ENCODE measurements at places on chromosomes 5 and 9.

DNA sequence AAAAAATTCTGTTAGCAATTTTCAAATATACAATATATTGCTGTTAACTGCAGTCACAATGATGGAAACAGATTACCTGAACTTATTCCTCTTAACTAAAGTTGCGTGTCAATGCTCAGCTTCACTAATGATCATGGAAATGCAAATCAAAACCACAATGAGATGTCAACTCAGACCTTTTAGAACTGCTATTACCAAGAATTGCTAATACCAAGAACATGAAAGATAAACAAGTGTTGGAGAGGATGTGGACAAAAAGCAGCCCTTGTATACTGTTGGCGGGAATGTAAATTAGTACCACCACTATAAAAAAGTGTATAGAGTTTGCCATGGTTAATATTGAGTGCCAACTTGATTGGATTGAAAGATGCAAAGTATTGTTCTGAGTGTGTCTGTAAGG lies 1409.7 kb upstream of the CDH18 start:
- H3K4me3 ChIP-seq = no peak overlapping the region
- H3K4me1 ChIP-seq = no peaks in the 10 kb centered on the region
- H3K27me3 ChIP-seq = no peaks in the 10 kb centered on the region

GRCh38 chr5:142102980-142103740 lies 5.4 kb upstream of the NDFIP1 start:
- DNase-seq = no peak
- H3K27me3 ChIP-seq = no peaks in the 10 kb centered on the region
- H3K4me1 ChIP-seq = peaks cover 20% of the 10 kb centered on the region
- no peaks in the 10 kb centered on the region for H3K36me3 ChIP-seq
- no peak overlapping the region for H3K4me3 ChIP-seq
- no peak overlapping the region for H3K27ac ChIP-seq

DNA sequence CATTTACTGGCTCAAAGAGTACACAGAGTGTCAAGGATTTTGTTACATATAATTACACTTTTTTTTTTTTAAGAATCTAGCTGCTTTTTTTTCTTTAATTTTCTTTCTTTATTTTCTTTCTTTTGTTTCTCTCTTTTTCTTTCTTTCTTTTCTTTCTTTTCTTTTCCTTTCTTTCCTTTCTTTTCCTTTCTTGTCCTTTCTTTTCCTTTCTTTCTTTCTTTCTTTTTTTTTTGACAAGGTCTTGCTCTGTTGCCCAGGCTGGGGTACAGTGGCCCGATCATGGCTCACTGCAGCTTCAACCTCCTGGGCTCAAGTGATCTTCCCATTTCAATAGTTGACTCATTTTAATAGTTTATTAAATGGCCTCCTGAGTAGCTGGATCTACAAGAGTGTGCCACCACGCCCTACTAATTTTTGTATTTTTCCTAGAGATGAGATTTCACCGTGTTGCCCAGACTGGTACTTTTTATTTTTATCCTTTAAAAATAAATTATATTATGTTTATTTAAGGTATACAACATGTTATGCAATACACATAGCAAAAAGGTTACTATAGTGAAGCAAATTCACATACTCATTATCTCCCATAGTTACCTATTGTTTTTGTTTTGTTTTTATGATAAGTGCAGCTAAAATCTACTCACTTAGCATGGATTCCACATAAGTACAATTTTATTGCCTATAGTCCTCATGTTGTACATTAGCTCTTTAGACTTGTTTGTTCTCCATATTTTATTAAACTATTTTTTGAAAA lies 381.5 kb upstream of the KLF4 start:
- no peaks in the 10 kb centered on the region for H3K36me3 ChIP-seq
- H3K4me3 ChIP-seq = no peak overlapping the region
- no peaks in the 10 kb centered on the region for H3K27me3 ChIP-seq
- H3K4me1 ChIP-seq = no peaks in the 10 kb centered on the region

DNA sequence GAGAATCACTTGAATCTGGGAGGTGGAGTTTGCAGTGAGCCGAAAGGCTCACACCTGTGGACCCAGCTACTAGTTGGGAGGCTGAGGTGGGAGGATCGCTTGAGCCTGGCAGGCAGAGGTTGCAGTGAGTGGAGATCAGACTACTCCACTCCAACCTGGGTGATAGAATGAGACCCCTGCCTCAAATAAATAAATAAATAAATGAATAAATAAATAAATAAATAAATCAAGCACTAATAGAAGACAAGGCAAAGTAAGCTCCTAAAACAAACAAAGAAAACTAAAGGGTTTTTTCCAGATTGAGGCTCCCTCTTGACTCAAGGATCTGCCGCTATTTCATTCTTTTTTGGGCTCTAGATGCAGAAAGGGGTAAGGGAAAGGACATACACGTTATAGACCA lies 34.7 kb upstream of the CLINT1 start:
- no peaks in the 10 kb centered on the region for H3K27me3 ChIP-seq
- DNase-seq = no peak
- no peaks in the 10 kb centered on the region for H3K36me3 ChIP-seq

GRCh38 chr9:134243778-134244467 lies 79.6 kb upstream of the RNU6ATAC start:
- H3K4me1 ChIP-seq = no peaks in the 10 kb centered on the region
- no peak for DNase-seq
- no peaks in the 10 kb centered on the region for H3K27me3 ChIP-seq
- no peak overlapping the region for H3K27ac ChIP-seq
- H3K4me3 ChIP-seq = no peak overlapping the region
- no peaks in the 10 kb centered on the region for H3K36me3 ChIP-seq

DNA sequence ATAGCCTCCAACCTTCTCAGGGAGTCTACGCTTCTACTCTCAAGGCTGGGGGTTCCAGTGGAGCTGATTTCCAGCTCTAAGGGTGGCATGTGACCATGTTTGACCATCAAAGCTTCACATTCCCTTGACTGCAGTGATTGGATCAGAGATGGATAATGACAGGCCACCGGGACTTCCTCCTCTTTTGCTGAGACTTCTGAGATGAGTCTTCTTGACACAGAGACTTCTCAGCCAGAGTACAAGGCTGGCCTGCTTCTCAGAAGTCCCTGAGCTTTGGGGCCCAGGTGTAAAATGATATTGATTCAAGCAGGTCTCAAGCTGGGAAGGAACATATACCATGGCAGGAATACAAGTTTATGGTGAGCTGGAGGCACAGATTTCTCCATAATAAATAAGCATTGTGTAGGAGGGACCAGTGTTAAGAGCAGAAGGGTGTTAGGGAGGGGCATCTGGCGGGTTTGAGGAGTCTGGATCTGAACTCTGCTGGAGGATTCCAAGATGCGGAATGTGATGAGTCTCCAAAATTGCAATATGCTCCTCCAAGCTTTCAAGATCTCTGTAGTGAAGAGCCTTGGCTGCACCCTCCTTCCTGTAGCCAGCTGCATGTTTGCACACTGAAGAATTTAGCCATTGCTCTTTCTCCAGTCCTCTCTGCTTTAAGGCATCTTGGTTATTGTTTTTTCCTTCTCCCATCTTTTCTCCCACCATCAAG lies 41.7 kb upstream of the HSD17B4 start:
- H3K36me3 ChIP-seq = no peaks in the 10 kb centered on the region
- no peak overlapping the region for H3K4me3 ChIP-seq
- H3K4me1 ChIP-seq = peaks cover 5% of the 10 kb centered on the region
- H3K27ac ChIP-seq = no peak overlapping the region

GRCh38 chr5:80622756-80623155 lies 31.7 kb upstream of the MSH3 start:
- no peak overlapping the region for H3K27ac ChIP-seq
- H3K36me3 ChIP-seq = no peaks in the 10 kb centered on the region
- no peaks in the 10 kb centered on the region for H3K4me1 ChIP-seq

DNA sequence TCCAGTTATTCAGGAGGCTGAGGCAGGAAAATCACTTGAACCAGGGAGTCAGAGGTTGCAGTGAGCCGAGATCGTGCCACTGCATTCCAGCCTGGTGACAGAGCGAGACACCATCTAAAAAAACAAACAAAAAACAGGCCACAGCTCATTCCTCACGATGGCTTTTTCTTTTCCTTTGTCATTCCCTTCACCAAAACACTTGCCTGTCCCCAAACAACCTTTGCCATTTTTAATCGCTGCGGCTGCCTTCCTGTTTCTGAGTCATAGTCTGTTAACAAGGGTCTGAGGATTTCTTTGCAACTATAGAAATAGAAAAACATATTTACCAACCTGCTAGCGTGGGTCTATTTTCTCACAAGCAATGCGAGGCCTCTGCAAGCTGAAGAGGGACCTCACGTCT lies 123.0 kb upstream of the FSTL4 start:
- H3K27ac ChIP-seq = no peak overlapping the region
- no peak for DNase-seq
- no peaks in the 10 kb centered on the region for H3K27me3 ChIP-seq
- no peaks in the 10 kb centered on the region for H3K36me3 ChIP-seq

DNA sequence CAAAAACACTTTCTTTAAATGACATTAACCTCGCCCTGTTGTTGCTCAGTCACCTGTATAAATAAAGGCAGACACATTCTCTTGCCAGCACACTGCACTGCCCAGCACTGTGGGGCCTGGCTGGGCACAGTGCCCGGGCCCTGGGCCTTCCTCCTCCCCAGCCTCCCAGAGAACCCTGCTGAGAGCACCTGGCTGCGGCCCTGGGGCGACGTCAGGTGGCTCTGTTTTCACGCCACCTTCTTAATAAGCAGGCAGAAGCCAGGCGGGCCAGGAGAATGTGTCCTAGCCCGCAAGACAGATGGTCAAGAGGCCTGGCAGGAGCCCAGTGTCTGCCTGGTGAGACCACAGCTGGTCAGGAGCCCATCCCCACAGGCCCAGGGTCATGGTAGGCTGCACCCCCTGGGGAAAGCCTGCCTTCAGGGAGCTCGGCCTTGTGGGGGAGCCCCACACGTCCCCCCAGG lies 8.2 kb upstream of the AGPAT2 start:
- H3K27ac ChIP-seq = no peak overlapping the region
- peaks cover 3% of the 10 kb centered on the region for H3K4me1 ChIP-seq
- H3K4me3 ChIP-seq = no peak overlapping the region

- H3K4me3 ChIP-seq = no peak overlapping the region
- no peaks in the 10 kb centered on the region for H3K36me3 ChIP-seq
- no peaks in the 10 kb centered on the region for H3K4me1 ChIP-seq
- H3K27ac ChIP-seq = no peak overlapping the region
Measured at GRCh38 chr5:154284433-154284832, 93.9 kb downstream of the GALNT10 start.

GRCh38 chr5:643811-644271 lies 31.7 kb downstream of the CEP72 start:
- DNase-seq = no peak
- H3K27me3 ChIP-seq = no peaks in the 10 kb centered on the region
- peaks cover 28% of the 10 kb centered on the region for H3K36me3 ChIP-seq
- H3K4me1 ChIP-seq = no peaks in the 10 kb centered on the region
- H3K27ac ChIP-seq = no peak overlapping the region

DNA sequence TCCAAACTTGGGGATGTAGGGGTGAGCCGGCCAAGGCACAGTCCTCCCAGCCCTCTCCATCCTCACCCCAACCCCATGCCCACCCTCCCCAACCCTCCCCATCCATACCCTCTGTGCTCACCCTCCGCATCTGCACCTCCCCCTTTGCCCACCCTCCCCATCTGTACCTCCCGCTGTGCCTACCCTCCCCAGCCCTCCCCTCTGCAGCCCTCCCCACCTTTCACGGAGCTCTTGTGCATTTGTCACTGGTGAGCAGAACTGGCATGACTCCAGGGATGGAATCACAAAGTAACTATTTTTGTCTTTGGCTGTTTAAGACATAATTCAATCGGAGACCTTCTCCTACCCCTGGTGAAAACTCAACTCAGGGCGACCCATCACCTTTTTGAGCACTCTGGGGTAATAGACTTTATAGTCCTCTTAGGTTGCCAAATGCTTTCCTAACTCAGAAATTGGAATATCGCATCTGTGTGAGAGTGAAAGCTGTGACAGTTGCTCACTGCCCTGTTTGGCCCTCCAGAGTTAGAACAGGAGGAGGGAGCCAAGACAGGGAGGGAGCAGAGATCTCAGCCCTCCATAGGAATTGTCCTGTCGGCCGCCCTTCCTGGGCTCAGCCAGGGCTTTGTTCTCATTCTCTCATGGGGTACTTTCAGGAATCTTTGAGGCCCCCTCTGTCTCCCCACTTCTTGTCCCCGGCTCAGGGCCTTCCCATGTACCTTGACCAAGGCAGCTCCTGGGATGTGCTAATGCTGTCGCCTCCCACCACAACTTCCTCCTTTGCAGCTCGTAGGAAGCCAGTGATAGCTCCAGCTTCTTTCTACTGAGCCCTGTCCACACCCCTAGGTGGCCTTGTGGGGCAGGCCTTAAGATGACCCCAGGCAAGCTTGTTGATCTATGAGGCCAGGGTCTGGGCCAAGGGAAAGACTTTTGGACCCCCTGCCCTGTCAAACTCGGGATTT lies 36.2 kb downstream of the OTULIN start:
- no peaks in the 10 kb centered on the region for H3K27me3 ChIP-seq
- H3K27ac ChIP-seq = no peak overlapping the region
- H3K4me1 ChIP-seq = peaks cover 17% of the 10 kb centered on the region
- H3K4me3 ChIP-seq = no peak overlapping the region

DNA sequence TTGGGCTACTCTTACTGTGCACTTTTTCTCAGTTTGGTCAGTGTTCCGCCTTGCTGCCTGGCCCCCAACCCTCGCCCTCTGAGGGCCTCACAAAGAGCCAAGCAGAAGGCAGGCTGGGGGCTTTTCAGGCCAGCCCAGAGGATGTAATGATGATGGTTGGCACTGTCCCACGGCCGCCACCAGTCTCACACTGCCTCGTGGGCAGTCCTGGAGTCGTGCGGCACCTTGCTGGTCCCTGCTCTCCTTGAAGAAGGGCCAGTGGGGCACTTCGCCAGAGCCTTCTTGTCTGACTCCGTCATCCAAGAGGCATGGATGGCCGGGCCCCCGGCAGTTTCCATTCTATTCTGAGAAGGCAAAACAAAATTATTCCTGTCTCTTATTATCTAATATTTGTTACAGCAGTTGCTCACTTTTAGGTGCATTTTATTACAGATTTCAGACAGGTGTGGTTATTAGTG lies 21.0 kb downstream of the TENT4A start:
- H3K27me3 ChIP-seq = no peaks in the 10 kb centered on the region
- peaks cover 12% of the 10 kb centered on the region for H3K4me1 ChIP-seq
- no peak for DNase-seq
- H3K4me3 ChIP-seq = no peak overlapping the region

DNA sequence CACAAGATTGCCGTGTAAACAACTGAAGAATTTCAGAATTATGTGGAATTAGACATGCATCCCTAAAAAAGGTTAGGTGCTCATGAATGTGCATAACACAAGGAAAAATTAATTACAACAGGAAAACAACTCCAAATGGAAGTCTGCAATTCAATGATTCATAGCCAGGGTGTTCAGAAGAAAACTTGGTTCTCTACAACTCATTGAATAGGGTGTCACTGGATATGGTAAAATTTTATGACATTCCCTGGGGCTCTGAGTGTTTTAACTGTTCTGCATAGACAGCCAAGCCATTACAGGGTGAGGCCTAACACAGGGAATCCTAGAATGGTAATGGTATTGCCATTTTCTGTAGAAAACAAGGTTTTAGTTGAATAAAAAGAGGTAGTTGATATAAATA lies 24.4 kb upstream of the ZSWIM6 start:
- H3K27ac ChIP-seq = no peak overlapping the region
- H3K27me3 ChIP-seq = no peaks in the 10 kb centered on the region
- H3K4me1 ChIP-seq = no peaks in the 10 kb centered on the region
- H3K36me3 ChIP-seq = no peaks in the 10 kb centered on the region

- no peak for DNase-seq
- H3K36me3 ChIP-seq = no peaks in the 10 kb centered on the region
- no peak overlapping the region for H3K27ac ChIP-seq
- H3K27me3 ChIP-seq = no peaks in the 10 kb centered on the region
- H3K4me3 ChIP-seq = no peak overlapping the region
Measured at GRCh38 chr9:12878351-12878978, 103.6 kb downstream of the LURAP1L start.

Measured in effector memory CD4-positive, alpha-beta T cell (primary cell).